ENCODE measurements at places on chromosomes 16 and 17.

- no peak for DNase-seq
Observed at GRCh38 chr16:48110982-48111381, 44.8 kb downstream of the ABCC12 start.

- peak; percentile 29 for DNase-seq
Observed at GRCh38 chr16:69448470-69449193, 24.2 kb downstream of the CYB5B start.

DNA sequence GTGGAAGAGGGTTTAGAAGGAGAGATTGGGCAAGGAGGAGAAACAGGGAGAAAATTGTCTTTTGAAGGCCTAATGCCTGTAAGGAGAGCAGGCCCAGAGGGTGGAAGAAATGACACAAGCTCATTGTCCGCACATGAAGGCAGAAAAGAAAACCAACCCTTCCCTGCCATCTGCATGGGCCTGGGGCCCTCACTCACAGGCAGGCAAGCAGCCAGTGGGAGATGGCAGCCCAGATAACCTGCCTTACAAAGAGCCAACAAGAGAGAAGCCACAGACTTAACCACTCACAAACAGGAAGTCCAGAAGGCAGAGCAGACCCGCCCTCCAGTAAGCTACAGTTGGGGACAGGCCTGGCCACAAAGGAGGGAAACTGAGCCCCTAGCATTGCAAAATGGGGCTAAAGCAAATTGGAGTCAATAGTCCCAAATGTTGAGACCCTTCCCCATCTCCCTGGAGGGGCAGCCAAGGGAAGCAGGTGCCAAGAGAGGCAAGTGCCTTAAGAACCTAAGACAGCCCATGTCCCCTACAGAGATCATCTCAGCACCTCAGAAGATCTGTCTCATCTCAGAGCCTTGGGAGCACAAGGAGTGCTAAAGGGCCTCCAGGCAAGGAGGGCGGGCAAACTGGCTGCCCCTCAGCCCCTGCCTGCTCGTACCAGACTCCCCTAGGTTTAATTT, 7.3 kb upstream of the TSPOAP1 start:
- no peak for DNase-seq

DNA sequence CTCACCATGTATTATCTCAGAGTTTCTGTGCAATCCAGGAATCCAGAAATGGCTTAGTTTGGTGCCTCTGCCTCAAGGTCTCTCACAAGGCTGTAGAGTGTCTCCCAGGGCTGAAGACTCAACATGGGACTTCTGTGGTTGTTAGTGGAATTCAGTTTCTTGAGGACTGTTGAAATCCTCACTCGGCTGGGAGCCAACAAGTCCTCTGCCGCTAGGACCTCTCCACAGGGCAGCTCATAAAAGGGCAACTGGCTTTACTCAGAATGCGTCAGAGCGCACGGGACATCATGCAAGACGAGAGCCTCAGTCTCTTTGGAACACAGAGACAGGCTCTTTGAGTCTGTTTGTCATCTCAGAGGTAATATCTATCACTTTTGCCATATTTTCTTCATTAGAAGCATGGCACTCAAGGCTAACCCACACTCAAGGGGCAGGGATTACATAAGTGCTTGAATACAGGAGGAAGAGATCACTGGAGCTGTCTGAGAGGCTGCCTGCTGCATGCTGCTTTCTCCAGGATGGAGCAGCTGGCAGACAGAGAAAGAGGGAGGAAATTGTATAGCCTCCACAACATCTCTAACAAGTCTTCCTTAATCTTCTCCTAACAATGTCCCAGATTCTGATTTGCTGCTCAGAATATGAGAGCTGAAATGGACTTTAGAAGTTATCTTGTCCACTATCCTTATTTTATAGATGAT, 97.5 kb upstream of the ASIC2 start:
- peak; percentile 64 for DNase-seq

DNA sequence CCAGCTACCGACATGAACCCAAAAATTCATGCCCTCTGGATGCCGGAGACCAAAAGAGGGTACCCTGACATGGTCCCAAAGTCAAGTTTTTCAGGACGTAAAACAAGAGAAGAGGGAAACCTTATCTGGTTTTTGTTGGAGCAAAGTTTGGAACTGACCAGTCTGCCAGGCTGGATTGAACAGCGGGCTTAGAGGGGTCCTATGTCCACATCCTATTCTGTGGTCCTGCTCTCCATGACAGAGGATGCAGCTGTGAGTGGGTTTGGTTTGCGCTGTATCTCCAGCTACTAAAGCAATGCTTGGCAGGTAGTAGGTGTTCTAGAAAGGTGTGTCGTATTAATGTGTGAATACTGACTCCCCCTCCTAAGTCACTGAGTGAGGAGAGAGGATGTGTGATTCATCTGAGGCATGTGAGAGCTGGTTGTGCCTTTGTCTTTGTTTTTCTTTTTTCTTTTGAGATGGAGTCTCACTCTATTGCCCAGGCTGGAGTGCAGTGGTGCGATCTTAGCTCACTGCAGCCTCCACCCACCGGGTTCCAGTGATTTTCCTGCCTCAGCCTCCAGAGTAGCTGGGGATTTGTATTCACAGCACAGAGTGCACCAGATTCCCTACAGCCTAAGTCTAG, 31.0 kb downstream of the PMM2 start:
- DNase-seq = no peak

DNA sequence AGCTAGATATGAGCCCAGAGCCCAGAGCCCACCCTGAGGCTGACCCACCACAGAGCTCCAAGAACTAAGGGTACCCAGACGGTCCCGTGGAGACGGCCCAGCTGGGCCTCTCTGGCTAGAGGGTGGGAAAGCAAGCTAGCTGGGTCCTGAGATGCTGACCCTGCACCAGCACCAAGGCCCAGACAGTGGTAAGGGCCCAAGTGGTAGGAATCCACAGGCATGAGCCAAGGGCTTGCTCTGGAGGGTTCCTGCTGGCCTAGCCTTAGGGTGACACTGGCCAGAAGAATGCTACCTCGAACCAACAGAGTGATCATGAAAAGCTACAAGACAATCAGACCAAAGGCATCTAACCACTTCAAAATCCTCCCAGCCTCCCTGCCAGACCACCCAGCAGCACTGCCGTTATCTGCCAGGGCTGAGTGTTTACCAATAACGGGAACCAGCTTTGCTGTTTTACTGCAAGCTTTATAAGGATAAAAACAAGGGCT, 13.2 kb downstream of the HIC1 start:
- no peak for DNase-seq

GRCh38 chr16:20847550-20847949, 41.2 kb downstream of the REXO5 start:
- DNase-seq = no peak

DNA sequence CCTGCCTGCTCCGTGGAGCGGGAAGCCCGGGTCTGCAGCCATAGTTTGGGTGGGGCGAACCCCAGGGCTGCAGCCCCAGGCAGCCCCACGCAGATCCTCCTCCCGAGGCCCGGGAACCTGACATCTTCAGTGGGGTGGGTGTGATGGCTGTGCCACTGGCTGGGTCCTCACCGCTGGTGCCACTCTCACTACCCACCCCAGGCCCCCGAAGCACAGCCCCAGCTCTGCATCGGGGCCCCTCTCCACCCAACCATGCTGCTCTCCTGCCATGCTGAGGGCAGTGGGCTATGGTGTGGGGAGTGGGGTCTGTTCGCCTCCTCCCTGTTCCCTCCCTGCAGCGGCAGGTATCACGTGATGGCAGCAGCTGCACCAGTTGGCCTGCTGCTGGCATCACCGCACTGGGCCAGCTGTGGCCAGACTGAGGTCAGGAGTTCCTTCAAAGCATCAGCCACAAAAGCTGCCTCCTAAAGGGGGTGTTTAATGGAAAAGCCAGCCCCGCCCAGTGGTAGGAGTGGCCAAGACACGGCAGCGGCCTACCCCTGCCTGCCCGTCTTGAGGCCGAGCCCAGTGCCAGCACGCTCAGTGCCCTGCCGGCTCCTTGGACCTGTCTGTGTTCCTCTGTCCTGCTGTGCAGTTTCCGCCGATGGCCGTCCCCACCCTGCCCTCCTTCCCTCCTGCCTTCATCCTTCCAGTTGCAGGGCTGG, 10.8 kb downstream of the KCTD5 start:
- DNase-seq = no peak

- no peak for DNase-seq
Observed at GRCh38 chr17:82974136-82974952, 105.1 kb upstream of the METRNL start.

DNA sequence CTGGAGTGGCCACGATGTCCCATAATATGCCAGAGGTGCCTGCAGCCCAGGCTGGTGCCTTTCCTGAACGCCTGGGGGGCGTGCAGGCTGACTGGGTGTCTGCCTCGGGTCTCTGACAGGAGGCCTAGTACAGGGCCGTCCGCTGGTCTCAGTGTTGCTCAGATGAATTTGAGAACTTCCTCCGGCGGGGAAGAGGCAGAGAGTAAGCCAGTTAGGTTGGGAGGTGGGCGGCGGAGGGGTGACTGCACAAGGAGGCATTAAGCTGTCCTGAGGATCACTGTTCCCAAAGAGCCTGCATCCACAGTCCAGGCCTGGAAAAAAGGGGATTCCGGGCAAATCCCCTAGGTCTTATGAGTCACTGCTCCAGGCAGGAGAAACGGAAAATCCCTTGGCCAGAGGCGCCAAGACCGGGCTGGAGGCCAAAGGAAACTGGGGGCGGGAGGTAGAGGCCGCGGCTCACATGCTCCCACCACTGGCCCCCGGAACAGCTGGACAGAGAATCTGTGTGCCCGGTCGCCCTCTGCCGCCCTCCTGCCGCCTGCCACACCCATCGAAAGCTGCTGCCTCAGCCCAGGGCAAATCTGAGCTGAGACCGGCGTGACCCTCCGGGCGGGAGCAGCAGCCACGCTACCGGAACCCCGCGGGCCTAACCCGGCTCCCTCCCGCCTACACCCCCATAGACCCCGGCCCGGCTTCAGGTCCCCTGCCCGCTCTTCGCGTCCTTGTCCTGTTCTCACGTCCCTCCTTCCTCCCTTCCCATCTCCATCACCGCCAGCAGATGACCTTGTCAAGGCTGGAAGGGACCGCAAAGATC, 1.2 kb downstream of the TRIM47 start:
- peak; percentile 98 for DNase-seq

GRCh38 chr16:2852731-2853507, 5.1 kb downstream of the PRSS22 start:
- DNase-seq = no peak

DNA sequence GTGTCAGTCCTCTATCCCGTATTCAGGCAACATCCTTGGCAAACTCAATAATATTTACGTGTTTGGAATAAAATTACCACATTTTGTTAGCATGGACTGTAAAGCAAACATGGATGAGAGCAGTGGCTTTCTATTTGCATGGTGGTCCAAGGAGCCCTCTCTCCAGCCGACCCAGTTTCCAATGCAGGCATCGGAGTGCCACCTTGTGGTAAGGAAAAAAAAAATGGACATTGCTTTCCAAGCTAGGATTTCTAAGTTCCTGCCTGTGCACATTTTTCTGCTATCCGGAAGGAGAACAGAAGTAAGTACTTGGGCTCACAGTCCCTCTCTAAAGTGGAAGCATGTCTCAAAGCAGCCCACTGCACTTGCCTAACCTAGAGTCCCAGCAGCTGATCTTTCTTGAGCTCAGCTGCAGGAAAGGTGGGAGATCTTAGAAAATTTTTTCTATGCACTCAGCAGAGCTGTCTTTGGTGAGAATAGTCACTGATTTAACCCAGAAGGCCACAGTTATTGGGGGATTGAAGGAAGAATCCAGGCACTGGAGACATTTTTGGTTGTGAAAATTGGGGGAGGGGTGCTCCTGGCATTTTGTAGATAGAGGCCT, 46.0 kb upstream of the ERCC4 start:
- peak; percentile 20 for DNase-seq

GRCh38 chr17:78252111-78252634, 20.7 kb downstream of the TMEM235 start:
- DNase-seq = no peak

DNA sequence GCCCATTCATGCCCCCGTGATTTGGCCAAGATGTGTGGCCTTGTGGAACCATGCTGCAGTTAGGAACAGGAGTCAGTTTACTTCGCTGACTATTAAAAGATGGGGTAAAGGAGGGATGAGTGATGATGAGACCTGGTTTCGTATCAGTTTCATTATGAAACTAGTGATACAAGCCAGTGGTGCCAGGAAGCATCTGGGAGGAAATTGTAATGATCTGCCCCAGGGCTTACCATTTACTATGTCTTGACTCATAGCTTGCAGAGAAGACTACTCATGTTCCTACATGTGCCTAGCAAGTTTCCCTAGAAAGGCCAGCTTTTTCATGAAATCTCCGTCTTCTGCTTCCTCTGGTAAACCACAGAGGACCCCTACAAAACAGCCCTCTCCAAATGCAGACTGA, 23.2 kb downstream of the CDH3 start:
- DNase-seq = no peak

- DNase-seq = no peak
Observed at GRCh38 chr16:7998789-7999453, 591.4 kb downstream of the TMEM114 start.

- no peak for DNase-seq
Observed at GRCh38 chr16:85103114-85104079, 8.9 kb downstream of the CIBAR2 start.

DNA sequence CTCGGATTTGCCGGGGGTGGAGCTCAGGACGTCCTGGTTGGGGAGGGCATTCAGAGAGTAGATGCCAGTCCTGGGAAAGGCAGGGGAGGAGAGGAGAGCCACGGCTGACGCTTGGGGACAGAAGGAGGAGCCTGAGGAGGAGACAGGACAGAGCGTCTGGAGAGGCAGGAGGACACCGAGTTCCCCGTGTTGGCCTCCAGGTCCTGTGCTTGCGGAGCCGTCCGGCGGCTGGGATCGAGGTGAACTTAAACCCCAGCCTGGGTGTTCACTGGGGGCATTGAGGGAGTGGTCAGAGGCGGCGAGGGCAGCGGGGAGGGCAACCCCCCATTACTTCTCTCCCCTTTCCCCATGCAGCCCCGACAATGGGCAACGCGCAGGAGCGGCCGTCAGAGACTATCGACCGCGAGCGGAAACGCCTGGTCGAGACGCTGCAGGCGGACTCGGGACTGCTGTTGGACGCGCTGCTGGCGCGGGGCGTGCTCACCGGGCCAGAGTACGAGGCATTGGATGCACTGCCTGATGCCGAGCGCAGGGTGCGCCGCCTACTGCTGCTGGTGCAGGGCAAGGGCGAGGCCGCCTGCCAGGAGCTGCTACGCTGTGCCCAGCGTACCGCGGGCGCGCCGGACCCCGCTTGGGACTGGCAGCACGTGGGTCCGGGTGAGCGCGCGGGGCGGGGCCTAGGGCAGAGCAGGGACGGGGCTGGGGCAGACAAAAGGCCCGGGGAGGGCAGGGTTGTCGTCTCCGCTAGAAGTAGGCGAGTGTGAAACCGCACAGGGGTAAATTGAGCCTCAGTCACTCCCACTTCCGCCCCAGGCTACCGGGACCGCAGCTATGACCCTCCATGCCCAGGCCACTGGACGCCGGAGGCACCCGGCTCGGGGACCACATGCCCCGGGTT, 3.7 kb downstream of the NOL3 start:
- peak; percentile 81 for DNase-seq

Data from umbilical cord (tissue), 2 donors.